Endothelial cell of umbilical vein (primary cell): ENCODE measurements at places on chromosomes 2 and 18. TPM values are rescaled to one million over a fixed set of nuclear protein-coding genes. Genes with fewer than 3 reads are reported as not detected.
A peak's percentile ranks its signal among the peaks of the same experiment; 100 is the strongest.

DNA sequence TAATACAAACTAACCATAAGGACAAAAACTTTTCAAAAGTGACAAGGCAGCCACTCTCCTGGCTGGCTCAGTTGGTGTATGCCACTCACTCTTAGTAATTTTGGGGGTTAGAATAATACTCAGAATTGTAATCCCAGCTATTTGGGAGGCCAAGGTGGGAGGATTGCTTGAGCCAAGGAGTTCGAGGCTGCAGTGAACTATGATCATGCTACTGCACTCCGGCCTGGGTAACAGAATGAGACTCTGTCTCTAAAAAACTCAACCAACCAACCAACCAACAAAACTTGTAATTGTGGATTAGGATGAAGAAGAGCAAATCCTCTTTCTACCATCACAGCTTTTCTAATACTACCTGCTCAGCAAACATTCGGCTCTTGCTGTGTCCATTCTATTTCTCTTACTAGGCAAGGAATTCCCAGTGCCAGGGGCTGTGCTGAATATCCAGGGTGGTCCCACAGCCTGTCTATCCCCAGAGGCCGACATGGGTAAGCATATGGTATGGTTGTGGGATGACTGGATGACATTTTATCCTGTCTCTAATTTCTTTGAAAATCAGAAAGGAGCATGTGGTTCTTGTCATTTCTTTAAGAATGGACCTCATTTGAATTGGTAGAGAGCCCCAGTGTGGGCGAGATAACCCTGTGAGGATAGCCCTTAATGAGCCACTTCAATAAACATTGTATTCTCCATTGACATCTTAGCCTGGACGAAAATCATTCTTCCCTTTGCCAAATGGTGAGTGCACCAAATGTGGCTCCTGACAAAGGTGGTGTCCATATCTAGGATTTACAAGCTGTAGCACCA lies 220.1 kb downstream of the MYCN start:
- no peaks in the 10 kb centered on the region for H3K27me3 ChIP-seq
- H3K27ac ChIP-seq: no peak overlapping the region
- no peak for DNase-seq
- no peak overlapping the region for H3K4me3 ChIP-seq

- H3K4me1 ChIP-seq: no peaks in the 10 kb centered on the region
- H3K27ac ChIP-seq: no peak overlapping the region
- no peaks in the 10 kb centered on the region for H3K27me3 ChIP-seq
- H3K36me3 ChIP-seq: no peaks in the 10 kb centered on the region
Observed at GRCh38 chr2:3766824-3767223, 63.4 kb downstream of the DCDC2C start.

- DNase-seq: no peak
- no peaks in the 10 kb centered on the region for H3K36me3 ChIP-seq
- H3K27ac ChIP-seq: no peak overlapping the region
- no peaks in the 10 kb centered on the region for H3K4me1 ChIP-seq
- no peaks in the 10 kb centered on the region for H3K27me3 ChIP-seq
- no peak overlapping the region for H3K4me3 ChIP-seq
Observed at GRCh38 chr18:74784752-74785151, 187.1 kb downstream of the ZNF407 start.

Gene CHRNA1
- total RNA-seq: 8.7 and 11.3 TPM in 2 replicates

- H3K27ac ChIP-seq: no peak overlapping the region
Observed at GRCh38 chr18:29034113-29034856, 857.4 kb upstream of the CDH2 start.

Gene TCF7L1
- total RNA-seq: 13.2 and 17.4 TPM in 2 replicates

Gene NEB
- 1.8 and 3.6 TPM in 2 replicates for total RNA-seq

DNA sequence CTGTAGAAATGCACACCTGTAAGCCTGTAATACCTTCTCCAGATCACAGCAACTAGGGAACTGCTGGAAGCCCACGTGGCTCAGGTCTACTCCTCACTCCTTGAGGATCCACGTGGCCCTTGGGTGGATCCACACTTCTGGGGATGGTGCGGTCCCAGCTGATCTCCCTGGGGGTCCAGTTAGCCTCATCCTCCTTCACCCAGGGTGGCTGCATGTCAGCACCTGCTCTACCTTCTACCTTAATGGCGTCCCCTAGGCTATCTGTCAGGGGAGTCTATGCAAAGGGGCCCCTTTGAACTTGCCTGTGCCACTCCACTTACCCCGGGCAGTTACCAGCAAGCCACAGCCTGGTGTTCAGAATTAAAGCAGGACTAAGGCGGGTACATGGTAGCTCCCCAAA lies 284.7 kb downstream of the MYCN start:
- DNase-seq: no peak
- no peaks in the 10 kb centered on the region for H3K27me3 ChIP-seq
- H3K4me3 ChIP-seq: no peak overlapping the region
- no peak overlapping the region for H3K27ac ChIP-seq
- no peaks in the 10 kb centered on the region for H3K36me3 ChIP-seq

Gene GLS
- 181 and 183 TPM in 2 replicates for total RNA-seq

DNA sequence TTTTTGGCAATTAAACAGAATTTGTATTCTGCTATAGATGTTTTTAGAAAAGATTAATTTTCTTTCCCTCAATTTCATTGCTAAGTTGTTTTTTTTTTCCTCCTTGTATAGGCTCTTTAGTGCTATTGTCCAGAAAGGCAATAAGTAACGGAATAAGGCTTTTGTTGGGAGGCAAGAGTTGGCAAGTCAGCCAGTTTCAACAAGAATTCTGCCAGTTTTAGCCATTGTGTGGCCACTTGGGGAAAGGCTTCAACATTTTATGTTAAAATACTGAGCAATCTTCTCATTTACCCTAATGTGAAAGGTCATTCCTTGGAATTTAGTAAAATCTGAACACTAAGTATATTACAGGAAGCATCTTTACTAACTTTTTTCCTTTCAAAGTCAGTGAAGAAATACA lies 9.6 kb downstream of the CALCRL start:
- H3K27me3 ChIP-seq: no peaks in the 10 kb centered on the region
- peak overlapping the region; percentile 76 for H3K27ac ChIP-seq
- H3K36me3 ChIP-seq: peaks cover 5% of the 10 kb centered on the region
- peaks cover 97% of the 10 kb centered on the region for H3K4me1 ChIP-seq

Gene PFN4
- total RNA-seq: 0.93 TPM in 1 of 2 replicates, not detected in the other

Gene ACYP2
- 5.8 and 7.9 TPM in 2 replicates for total RNA-seq

GRCh38 chr2:28193630-28194403 lies 198.8 kb upstream of the FOSL2 start:
- no peaks in the 10 kb centered on the region for H3K36me3 ChIP-seq
- H3K27me3 ChIP-seq: no peaks in the 10 kb centered on the region
- no peak overlapping the region for H3K27ac ChIP-seq

GRCh38 chr2:217430916-217431576 lies 571.2 kb upstream of the TNP1 start:
- no peaks in the 10 kb centered on the region for H3K27me3 ChIP-seq
- H3K4me3 ChIP-seq: no peak overlapping the region
- H3K36me3 ChIP-seq: no peaks in the 10 kb centered on the region
- no peak for DNase-seq
- H3K4me1 ChIP-seq: no peaks in the 10 kb centered on the region

DNA sequence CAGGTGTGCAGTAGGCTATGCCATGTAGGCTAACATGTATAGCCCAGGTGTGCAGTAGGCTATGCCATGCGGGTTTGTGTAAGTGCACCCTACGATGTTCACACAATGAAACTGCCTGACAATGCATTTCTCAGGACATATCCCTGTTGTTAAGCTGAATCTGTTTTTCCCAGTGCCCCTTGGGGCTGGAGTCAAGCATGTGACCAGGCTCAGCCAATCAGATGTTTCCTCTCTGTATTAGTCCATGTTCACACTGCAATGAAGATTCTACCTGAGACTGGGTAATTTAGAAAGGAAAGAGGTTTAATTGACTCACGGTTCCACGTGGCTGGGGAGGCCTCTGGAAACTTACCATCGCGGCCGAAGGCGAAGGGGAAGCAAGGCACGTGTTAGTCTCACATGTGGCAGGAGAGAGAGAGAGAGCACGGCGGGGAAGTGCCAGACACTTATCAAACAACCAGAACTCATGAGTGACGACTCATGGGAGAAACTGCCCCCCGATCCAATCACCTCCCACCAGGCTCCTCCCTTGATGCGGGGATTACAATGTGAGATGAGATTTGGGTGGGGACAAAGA lies 24.2 kb downstream of the ITM2C start:
- H3K27ac ChIP-seq: no peak overlapping the region
- DNase-seq: no peak
- no peak overlapping the region for H3K4me3 ChIP-seq
- no peaks in the 10 kb centered on the region for H3K27me3 ChIP-seq
- no peaks in the 10 kb centered on the region for H3K36me3 ChIP-seq

GRCh38 chr2:26456440-26457250 lies 21.3 kb downstream of the OTOF start:
- no peak for DNase-seq
- no peaks in the 10 kb centered on the region for H3K27me3 ChIP-seq
- no peak overlapping the region for H3K27ac ChIP-seq
- H3K36me3 ChIP-seq: no peaks in the 10 kb centered on the region
- peaks cover 16% of the 10 kb centered on the region for H3K4me1 ChIP-seq

DNA sequence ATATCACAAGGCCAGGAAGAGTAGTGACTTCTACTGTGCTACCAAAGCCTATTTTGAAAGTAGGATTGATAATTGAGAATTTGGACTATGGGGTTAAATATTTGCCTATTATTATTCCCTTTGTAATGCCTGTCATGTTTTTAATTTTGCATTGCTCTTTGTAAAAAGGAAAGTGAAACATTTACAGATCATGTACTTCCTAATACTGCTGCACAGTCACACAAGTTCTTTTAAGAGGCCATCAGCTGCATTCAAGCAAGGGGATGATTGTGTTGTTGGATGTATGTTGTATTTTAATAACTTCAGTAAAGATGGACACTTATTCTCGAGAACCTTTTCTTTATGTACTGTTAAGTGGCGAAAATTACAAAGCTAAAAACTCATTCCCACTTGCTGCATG lies 70.1 kb downstream of the PLEKHA3 start:
- H3K27me3 ChIP-seq: no peaks in the 10 kb centered on the region
- no peaks in the 10 kb centered on the region for H3K36me3 ChIP-seq
- H3K27ac ChIP-seq: no peak overlapping the region
- no peak overlapping the region for H3K4me3 ChIP-seq

GRCh38 chr2:109020217-109020637 lies 31.2 kb upstream of the EDAR start:
- H3K4me1 ChIP-seq: no peaks in the 10 kb centered on the region
- H3K27ac ChIP-seq: no peak overlapping the region
- H3K4me3 ChIP-seq: no peak overlapping the region
- no peaks in the 10 kb centered on the region for H3K36me3 ChIP-seq

Gene CIB4
- total RNA-seq: not detected in 2 replicates

Gene ZNF396
- 0.44 and 0.72 TPM in 2 replicates for total RNA-seq

Gene KIF3C
- 40.7 and 42.1 TPM in 2 replicates for total RNA-seq
